CD4-positive, alpha-beta T cell treated with Interferon alpha-2 for 1 hour (primary cell): ENCODE measurements at places on chromosomes 7 and 10.

- no peak for DNase-seq
These were observed 30.3 kb upstream of the SUN1 start for GRCh38 chr7:801940-802381.

DNA sequence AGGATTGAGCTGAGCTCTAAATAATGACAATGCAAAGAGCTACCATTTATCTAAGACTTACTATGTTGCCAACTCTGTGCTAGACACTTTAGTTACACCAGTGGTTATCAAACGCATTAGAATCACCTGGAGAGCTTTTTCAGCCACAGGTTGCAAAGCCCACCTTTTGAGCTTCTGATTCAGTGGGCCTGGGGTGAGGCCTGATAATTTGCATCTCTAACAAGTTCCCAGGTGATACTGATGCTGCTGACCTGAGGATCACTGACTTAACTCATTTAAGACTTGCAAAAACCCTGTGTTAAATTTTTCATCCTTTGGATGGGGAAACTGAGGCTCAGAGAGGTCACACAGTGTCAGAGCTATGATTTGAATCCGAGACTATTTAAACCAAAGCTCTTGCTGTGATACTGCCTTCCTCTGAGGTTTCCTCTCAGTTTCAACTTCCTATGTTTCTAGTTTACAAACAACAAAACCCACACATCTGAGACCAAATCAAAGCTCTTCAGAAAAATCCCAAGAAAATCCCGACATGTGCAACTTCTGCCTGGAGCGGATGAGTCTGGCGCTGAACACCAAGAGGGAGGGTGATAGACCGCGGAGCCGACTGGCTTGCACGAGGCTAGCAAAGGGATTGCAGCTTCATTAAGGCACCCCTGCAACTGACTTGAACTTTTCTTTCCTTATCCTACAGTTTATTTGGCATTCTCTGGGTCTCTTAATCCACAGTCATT, 124.9 kb downstream of the CYP26A1 start:
- DNase-seq = no peak

GRCh38 chr10:115829521-115830205, 443.3 kb downstream of the GFRA1 start:
- no peak for DNase-seq

- no peak for DNase-seq
These were observed 59.9 kb upstream of the KAT6B start for GRCh38 chr10:74766501-74766900.

DNA sequence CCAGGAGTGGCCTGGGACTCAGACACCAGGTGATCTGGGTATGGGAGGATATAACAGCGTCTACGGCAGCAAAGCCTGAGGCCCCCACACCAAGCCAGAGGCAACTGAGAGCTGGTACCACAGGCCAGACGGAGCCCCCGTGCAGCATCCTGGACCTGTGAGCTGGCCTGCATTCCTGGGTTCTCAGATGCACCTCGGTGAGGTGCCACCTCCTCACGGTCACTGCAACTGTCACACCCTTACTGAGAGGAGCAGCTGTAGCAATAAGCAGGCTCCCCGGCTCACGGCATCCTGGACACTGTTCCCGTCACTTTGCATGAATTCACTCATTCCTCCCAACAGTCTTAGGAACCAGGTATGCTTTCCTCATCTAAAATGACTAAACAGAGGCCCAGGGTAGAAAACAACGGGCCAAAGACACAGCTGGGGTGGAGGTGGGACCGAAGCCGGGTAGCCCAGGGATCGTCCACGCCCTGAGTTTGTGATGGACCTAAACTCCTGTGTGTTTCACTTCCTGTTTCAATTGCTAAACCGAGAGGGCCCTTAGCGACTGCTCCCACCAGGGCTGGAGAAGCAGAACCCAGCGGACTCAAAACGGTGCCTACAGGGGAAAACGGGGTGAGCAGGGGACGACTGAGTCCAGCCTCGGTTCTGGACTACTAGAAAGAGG, 98.7 kb downstream of the CTBP2 start:
- no peak for DNase-seq
